Right renal cortex interstitium (tissue), 3 donors: ENCODE measurements at places on chromosomes 6 and 20.

- no peak for DNase-seq
Measured at GRCh38 chr6:43748765-43749164, 21.2 kb upstream of the VEGFA start.

DNA sequence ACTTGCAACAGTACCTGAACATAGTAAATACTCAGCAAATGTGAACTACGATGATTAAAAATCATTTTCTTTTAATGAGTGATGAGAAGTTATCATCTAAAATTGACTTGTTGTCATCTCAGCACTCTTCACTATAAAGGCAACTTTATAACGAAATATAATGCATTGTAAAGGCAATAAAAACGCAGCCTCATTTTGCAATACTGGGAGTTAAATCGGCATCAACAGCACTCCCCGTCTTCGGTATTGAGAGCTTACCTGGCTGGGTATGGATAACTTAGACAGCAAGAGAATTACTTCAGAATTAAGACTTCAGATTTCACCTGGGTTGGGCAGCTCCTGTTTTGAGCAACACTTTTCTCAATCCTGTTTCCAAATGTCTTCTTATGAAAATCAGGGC lies 20.8 kb downstream of the NKX2-2 start:
- no peak for DNase-seq

GRCh38 chr6:31948753-31949413 lies 3.0 kb downstream of the CFB start:
- no peak for DNase-seq

- DNase-seq = no peak
Measured at GRCh38 chr6:136404627-136405419, 115.2 kb upstream of the BCLAF1 start.

DNA sequence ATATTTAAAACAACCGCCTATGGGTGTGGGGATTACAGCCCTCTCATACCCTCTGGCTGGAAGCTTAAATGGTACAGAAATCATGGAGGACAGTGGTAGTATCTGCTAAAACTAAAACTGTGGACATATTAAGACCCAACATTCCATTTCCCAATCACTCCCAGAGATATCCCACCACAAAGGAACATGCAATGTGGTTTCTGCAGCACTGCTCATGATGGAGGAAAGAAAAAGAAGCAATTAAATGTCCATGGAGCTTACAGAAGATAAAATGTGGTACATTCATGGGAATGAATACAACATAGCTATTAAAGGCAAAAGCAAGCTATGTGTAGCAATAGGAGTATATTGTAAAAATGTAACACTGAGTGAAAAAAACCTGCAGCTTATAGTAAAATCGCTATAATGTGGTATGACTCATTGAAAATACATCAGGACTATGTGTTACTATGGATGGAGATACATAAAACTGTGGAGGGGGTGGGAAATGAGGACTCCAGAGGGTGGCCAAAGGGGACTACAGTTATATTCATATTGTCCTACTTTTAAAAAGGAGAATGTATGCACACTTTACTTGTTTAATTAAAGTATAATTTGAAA lies 22.9 kb upstream of the NNAT start:
- DNase-seq = no peak

DNA sequence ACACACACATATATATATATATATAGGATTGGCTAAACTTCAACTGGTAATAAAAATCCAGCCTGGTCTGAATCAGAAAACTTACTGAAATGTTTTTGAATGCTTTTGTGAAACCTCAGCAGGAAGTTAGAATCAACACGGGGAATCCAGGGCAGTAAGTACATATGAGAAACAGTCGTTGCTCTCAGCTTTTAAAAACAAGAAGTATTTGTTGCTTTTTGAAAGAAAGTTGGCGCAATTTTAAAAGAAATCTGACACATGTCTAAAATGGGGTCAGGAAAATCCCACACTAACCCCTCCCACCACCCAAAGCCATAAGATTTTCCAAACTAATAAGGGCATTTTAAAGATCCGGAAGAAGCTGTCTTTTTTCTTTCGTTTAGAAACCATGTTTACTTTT lies 11.5 kb upstream of the CCDC170 start:
- peak; percentile 65 for DNase-seq

- no peak for DNase-seq
Measured at GRCh38 chr20:24684956-24685691, 215.7 kb downstream of the SYNDIG1 start.

DNA sequence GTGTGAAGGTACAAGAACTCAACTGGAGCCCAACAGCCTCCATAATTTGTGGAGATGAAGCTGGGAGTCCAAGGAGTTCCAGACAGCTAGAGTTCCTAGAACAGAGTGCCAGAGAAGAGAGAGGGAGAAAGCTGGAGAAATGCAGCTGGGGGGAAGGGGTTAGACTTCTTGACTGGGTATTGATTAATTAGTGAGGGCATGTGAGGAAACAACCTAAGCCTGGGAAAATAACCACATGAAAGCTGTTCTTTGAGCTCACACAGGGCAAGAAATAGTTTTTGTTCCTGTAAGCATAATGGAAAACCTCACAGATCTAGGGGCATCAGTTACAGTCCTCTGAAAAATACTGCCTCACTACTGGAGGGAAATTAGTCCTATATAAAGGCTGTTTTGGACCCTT lies 230.5 kb upstream of the FKBP1C start:
- DNase-seq = no peak

GRCh38 chr6:64591676-64592036 lies 956.1 kb downstream of the PHF3 start:
- DNase-seq = no peak

- no peak for DNase-seq
Measured at GRCh38 chr6:21586740-21587178, 6.8 kb upstream of the SOX4 start.

- no peak for DNase-seq
Measured at GRCh38 chr20:59235226-59235625, 65.2 kb upstream of the EDN3 start.

- DNase-seq = no peak
Measured at GRCh38 chr6:121515630-121516265, 80.3 kb downstream of the GJA1 start.

DNA sequence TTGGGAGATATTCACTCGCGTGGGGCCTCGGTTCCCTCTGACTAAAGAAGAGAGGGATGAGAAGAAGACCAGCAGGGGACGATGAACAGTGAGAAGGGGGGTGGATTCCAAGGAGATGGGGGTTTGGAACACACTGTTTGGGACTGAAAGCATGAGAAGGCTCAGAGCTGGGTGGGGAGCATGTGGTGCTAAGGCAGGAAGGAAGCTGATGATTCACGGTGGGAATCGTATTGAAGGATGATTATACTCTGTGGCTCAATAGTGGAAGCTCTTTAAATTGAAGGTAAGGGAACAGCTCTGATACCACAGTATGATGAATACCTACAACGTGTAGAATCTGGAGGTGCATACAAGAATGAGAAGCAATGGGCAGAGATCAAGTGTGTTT lies 117.5 kb upstream of the KCNK16 start:
- DNase-seq = no peak

GRCh38 chr6:6331393-6331792 lies 10.9 kb upstream of the F13A1 start:
- DNase-seq = no peak

DNA sequence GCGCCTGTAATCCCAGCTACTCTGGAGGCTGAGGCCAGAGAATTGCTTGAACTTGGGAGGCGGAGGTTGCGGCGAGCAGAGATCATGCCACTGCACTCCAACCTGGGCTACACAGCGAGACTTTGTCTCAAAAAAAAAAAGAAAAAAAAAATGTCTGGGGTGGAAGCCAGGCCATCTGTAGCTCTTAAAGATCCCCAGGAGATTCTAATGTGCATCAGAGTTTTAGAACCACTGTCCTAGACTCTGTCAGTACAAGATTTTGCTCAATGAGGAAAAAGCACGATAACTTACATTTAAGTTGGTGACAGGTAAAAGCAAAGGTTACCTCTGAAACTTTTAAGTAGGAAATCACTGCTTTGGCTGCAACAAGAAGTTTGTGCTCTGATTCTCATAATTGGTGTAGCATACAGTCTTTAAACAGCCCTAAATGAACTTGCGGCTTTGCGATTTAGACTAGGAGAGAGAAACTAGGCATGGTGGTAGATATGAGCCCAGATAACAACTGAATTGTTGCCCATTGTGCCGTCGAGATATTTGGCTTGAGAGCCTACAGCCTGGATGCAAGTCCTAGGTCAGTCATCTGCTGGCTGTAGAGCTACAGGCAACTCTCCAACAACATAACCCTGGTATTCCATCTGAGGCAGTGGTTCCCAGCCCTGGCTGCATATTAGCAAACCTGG lies 67.2 kb downstream of the BACH2 start:
- DNase-seq = no peak

- DNase-seq = peak; percentile 57
Measured at GRCh38 chr6:119129148-119129967, 50.9 kb upstream of the FAM184A start.

- DNase-seq = no peak
Measured at GRCh38 chr6:152034631-152035030, 227.1 kb downstream of the ESR1 start.

DNA sequence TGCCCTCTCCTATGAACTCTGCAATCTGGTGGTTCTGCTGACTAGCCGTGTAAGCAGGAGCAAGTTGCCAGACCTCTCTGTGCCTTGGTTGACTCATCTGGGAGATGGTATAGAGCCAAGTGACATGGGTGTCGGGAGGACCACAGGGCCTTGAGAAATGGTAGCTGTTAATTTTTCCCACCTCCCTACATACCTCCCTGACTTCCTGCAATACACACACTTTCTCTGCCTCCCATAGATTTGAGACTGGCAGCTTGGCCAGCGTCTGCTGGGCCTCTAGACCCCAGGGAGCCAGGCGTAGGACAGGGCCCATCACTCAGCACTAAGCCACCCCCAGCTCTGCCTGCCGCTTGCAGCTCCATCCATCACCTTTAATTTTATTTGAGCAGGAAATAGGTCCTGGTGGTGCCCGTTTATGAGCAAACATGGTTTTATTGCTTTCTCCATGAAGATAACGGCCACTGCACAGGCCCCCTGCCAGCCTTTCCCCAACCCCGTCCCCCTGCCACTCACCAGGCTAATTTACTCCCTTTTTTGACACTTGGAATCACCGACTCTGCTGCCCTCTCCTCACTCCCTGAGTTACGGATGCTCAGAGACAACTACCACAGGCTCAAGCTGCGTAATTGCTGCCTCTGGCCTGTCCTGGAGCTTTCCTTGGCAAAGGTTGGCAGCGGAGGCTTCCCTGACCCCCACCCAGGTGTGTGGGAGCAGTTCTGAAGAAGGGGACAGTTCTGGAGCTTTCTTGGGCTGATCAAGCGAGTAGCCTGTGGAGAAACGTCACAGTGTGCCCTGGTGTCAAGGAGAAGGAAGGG lies 11.1 kb downstream of the GLP1R start:
- no peak for DNase-seq

GRCh38 chr6:134449781-134450180 lies 131.9 kb upstream of the SGK1 start:
- DNase-seq = no peak

DNA sequence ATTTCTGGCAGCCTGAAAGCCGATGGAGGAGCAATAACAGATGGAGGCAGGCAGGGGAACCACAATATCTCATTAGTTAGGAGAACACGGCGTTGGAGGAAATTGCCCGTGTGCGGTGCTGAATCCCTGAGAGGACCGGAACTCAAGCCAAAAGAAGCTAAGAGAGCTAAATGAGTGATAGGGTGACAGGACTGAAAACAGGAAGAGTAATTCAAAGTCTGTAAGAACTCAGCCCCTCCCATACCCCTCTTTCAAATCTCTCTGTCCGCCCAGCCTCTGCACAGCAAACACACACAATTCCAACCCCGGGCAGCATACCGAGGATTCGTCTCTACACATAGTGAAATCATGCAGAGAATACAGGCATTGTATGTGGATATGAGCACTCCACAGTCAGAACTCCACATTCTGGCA lies 2.6 kb upstream of the IPCEF1 start:
- DNase-seq = no peak

DNA sequence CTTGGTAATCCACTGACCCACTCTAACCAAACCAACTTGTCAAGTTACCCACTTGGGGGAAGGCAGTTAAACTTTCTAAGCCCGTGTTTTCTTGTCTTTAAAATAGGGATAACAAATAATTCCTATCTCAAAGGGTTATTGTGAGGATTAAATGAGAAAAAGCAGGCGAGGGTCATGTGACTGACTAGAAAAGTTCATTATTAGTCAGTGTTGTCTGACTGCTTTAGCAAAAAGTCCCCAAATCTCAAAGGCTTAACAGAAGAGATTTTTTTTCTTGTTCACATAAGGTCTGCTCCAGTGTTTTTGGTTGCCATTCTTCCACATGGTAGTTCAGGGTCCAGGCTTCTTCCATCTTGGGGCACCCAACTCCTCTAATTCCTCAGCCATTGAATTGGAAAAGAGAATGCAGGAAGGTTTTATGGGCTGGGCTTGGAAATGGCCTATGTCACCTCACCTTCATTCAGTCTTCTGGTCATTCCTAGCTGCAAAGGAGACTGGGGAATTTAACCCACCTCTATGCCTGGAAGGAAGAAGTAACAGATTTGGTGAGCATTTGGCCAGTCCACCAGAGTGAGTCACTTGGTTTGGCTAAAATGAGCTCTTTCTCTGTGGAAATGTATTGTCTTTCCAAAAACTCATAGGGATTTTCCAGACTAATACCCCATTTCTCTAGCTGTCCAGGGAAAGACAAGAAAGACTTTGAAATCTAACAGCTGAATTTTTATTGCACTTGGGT lies 77.0 kb downstream of the CAP2 start:
- no peak for DNase-seq

DNA sequence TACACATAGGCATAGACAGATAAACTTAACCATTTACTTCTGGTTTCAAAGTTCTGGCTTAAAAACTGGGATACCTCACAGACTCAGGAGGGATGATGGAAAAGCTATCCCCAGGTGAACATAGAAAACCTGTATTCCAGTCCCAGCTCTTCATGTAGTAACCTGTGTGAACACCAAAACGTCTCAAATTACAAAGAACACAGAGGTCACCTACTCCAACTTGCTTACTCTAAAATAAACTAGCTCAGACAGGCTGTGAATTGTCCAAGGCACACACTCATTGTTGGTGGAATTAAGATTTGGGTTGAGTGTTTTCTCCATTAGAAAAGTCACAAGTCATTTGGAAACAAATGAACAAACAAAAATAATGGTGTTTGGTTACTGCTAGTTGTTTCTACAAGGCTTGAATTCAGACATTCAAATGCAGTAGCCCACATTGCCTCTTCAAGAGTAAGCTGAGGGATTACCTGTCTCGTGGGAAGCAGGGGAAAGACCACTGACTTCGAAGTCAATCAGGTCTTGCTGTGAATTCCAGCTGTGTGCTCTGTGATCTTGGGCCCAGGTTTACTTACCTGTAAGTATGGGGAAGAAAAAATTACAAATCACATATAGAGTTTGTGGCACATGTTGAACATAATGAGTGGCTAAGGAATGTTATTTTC lies 48.2 kb upstream of the LRRC1 start:
- no peak for DNase-seq

- no peak for DNase-seq
Measured at GRCh38 chr20:40815156-40816038, 126.4 kb upstream of the MAFB start.

DNA sequence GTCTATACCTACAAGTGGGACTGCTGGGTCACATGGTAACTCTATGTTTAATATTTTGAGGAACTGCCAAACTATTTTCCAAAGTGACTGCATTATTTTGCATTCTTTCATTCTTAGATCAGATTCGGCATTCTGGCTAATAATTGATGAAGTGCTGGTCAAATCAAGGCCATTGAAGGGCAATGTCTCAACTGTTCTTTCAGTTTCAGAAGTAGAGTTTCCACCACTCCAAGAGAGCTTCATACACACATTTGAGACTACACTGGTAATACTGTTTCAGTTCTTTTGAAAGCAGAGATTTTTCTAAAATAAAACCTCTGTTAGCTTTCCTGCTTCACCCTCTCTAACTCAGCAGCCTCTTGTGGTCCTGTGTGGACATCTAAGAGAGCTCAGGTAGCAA lies 154.5 kb downstream of the CFAP61 start:
- no peak for DNase-seq
